ENCODE measurements at places on chromosomes 1 and 21.
A peak's percentile ranks its signal among the peaks of the same experiment; 100 is the strongest.

- no peak for DNase-seq
Observed at GRCh38 chr21:34018910-34019309, 54.5 kb upstream of the MRPS6 start.

GRCh38 chr1:239718997-239719628 lies 332.7 kb downstream of the CHRM3 start:
- DNase-seq: no peak

- DNase-seq: no peak
Observed at GRCh38 chr1:236002025-236002390, 62.9 kb downstream of the NID1 start.

DNA sequence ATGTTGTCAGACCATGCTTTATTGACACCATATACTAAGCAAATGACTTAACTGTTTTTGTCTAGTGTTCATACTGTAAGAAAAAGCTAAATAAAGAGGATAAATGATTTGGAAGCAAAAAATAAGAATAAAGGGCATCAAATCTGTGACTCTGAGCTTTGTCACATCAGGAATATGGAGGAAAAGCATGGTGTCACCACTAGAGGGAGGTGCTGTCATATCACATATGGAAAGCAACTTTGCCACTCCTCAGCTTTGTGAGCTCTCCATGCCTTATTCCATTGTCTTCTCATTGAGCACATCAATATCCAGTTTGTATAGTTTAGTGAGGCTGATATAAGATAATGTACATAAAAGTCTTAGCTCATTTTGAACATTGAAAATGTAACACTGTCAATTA lies 20.8 kb upstream of the GBP1 start:
- DNase-seq: peak; percentile 73

- DNase-seq: no peak
Observed at GRCh38 chr1:28934676-28935075, 20.3 kb downstream of the EPB41 start.

GRCh38 chr21:35203093-35203977 lies 154.2 kb upstream of the RUNX1 start:
- peak; percentile 68 for DNase-seq

- DNase-seq: no peak
Observed at GRCh38 chr1:64511044-64511443, 41.1 kb downstream of the CACHD1 start.
